ENCODE measurements at places on chromosomes 5 and 9.

- no peak for DNase-seq
Measured at GRCh38 chr5:19880859-19881436, 107.1 kb downstream of the CDH18 start.

DNA sequence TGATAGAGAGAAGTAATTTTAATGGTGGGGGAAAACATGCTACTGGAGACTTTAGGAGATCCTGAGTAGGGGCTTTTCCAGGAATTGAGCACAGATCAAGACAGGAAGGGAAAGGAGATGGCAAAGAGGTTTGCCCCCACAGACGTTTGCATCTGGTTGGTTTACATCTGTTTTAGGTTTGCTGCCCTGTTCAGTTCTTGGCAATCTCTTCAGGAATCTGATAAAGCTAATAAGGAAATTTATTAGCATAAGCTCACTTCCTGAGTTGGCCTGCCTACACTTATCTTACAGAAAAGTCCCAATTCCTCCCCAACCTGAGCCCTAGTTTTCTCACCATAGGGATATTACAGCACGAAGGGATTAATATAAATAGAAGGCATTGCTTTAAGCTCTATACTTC lies 3.4 kb upstream of the CFAP95 start:
- DNase-seq: no peak

- DNase-seq: no peak
Measured at GRCh38 chr9:123497830-123498229, 141.8 kb downstream of the CRB2 start.

DNA sequence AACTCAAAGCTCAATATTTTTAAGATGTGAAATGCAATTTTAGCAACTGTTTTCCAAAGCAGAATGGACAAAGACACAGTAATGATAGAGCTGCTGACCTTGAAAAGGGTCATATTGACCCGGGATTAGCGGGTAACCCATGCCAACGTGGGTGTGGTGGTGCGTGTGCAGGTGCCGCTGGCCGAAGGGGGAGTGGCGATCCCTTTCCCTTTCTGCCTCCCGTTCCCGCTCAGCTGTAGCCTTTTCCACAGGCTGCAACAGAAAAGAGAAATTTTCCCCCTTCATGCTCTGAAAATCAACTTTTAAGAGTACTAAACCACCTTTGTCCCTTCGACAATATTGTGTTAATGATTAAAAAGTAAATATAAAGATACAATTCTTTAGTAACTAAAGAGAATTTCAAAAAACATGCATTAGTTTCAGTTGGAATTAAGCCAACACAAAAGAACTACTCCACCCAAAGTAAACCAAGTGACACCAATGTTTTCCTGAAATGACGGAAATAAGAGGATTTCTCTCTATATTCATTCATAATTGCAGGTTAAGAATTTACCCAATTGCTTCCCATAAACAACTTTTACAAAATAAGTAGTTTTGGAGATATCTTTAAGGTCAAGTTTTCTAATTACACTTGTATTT lies 105.2 kb downstream of the ZNF608 start:
- no peak for DNase-seq

DNA sequence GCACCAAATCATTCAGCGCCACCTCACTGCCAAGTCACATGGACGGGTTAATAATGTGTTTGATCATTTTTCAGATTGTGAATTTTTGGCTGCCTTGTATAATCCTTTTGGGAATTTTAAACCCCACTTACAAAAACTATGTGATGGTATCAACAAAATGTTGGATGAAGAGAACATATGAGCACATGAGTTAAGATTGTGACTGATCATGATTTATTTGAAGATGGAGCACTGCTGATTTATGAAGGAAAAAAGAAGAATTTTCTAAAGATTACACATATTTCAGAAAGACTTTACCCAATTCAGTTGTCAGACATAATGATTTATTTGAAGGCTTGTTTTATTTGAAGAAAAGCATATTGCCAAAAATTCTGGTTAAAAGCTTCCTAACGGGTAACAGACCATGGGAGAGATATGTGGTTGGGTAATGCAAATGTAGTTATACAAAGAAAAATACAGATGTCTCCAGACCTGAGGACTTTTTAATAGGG lies 37.4 kb downstream of the TNFAIP8 start:
- no peak for DNase-seq

GRCh38 chr5:171806976-171807747 lies 21.5 kb downstream of the SMIM23 start:
- DNase-seq: no peak

DNA sequence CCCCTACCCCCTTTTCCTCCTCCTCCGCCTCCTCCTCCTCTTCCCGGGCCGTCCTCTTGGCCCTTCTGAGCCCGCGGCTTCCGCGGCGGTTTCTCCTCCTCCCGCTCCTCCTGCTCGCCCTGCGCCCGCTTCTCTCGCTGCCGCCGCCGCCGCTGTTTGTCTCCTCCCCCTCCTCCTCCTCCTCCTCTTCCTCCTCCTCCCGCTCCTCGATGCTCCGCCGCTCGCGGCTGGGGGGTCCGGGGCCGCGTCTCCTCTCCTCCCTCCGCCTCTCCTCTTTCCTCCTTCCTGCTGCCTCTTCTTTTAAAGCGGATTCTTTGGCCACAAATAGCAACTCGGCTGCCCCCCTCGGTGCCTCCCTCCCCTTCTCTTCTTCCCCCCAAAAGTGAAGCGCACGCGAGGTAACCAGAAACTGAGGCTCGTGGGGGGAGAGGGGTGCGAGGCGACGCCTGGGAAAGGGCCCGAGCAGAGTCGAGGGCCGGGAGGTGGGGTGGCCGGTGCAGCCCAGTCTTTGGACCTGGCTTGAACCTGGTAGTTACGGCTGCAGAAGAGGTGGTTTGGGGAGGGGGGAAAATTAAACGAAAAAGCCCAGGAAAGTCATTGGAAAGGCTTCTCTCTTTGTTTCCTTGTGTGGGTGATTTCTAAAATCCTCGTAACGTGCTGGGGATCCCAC lies 1058.5 kb upstream of the DMAC1 start:
- no peak for DNase-seq

- no peak for DNase-seq
Measured at GRCh38 chr9:136672431-136673087, 9.8 kb downstream of the EGFL7 start.

DNA sequence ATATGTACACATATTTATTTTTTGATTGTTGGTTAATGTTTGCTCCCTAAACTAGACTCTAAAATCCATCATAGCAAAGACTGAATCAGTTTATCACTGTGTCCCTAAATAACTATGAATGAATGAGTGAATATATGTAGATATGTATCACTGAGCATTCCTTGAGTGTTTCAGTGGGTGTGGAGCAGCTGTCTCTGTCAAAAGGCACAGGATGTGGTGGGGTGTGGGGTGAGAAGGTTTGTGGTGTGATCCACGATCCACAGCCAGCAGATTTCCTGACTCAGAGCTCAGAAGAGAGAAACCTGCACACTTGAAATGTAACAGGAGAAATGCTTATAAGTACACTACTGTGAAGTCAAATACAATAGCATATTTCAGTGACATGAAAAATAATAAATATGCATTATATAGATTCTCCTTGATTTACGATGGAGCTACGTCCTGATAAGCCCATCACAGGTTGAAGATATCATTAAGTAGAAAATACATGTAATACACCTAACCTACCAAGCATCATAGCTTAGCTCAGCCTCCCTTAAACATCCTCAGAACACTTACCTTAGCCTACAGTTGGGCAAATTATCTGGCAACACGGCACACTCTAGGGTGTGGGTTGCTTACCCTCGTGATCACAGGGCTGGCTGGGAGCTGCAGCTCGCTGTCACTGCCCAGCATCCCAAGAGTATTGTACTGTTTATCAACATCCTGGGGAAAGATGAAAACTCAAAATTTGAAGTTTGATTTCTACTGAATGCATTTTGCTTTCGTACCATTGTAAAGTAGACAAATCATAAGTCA lies 287.0 kb downstream of the GAS1 start:
- DNase-seq: no peak

DNA sequence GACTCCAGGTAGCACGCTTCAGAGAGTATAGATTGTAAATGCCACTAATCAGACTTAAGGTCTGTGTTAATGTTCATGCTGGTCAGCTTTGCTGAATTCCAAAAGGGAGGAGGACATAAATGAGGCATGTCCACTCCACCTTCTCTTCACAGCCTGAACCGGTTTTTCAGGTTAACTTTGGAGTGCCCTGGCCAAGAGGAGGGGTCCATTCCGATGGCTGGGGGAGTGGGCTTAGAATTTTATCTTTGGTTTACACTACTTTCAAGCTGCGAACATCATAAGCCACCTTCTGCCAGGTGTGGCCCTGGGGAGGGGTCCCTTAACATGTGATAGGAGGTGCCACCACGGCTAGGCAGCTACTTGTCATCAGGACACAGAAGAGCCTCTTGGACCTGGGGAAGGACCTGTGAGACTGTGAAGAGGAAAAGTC lies 24.2 kb downstream of the ABO start:
- DNase-seq: no peak

DNA sequence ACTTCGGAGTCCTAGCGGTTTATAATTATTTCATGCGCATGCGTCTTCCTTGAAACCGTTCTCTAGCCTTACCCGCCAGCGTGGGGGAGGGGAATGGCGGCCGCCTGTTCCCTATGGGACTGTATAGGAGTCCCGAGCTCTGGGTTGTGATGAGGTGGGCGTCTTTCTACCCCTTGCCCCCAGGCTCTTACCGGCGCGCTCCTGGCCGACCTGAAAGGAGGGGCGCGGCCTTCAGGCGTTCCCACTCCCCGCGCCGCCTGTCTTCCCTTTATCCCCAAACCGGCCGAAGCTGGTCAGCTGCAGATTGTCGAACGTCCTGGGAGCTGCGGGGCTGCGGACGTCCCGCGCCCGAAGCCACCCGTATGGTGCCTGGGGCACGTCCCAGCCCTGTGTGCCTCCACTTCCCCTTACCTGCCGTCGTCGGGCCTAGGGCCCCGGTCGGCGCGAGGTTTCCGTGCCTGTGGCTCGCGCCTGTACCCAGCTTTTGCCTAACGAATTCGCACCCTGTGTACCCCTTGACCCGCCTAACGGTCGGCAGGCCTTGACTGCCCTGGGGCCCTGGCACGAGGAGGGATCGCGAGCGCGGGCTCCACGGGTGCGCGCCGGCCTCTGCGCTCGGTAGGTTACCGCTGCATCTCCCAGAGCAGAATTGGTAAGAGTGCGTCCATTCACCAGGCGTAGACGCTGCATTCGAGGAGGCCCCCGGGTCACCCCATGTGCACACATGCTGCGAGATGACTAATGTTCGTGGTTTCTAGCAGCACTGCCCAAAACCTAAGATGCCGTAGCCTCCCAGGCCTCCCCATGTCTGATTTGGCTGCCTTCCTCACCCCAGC lies 653 bp upstream of the HNRNPH1 start:
- no peak for DNase-seq

GRCh38 chr5:41695920-41696582 lies 174.2 kb downstream of the OXCT1 start:
- no peak for DNase-seq

Data from stimulated activated CD4-positive, alpha-beta T cell treated with anti-CD3 and anti-CD28 coated beads, TNF-alpha, amount 100 ng/mL, for 48 hours (primary cell).